8988T (cell line): ENCODE measurements at places on chromosomes 7 and 10.

DNA sequence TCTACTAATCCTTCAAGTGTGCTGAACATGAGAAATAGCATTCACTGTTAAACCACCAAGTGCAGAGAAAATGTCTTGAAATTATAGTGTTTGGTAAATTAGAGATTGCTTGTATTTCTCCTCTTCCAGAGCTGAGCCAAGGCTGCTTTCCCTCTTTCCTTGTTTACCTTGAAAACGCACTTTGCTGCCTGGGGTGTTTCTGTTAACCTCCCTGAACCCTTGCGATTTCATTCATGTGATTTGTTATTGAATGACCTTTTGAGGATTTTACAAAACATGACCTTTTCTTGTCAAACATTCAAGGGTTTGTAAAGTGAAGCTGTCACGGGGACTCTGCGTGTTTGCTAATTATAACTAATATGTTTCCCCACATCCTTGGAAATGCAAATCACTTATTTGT lies 169.4 kb downstream of the LRMDA start:
- DNase-seq = no peak

- no peak for DNase-seq
Observed at GRCh38 chr10:36271627-36272340, 629.7 kb upstream of the FZD8 start.

DNA sequence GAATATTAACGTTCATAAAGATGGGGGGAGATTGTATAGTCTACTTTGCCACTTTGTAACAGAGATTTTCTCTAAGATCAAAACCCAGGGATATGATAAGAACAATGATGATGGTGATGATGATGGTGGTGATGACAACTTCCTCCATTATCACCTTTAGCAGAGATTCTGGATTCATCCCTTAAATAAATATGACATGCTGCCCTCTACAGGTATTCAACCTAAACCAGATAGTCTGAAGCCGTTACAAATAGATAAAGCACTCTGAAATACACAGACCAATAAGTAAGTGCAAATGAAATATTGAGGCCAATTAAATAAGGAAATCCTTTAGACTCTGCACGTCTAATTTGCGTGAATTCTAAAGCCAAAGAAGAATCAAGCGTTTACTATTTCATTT lies 211.5 kb downstream of the CREB5 start:
- no peak for DNase-seq

DNA sequence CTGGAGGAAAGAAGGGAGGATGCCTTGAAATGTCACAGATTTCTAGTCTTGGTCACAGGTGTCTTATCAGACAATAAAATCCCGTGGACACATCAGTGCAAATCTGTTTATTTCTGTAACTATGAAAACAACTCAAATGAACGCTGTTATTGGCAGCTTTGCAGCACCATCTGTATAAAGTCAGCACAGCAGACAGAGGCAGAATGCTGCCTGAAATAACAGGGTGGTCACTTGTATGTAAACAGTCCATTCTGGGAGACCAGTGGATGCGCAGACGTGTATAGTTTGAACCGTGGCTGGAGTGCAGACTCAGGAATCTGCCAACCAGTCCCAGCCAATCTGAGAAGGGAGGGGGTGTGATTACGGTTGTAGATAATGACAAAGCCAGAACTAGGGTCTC lies 54.8 kb downstream of the SEC23IP start:
- DNase-seq = no peak

GRCh38 chr10:29203432-29203831 lies 85.4 kb upstream of the LYZL1 start:
- no peak for DNase-seq

GRCh38 chr7:77362905-77363304 lies 53.2 kb downstream of the GSAP start:
- no peak for DNase-seq

DNA sequence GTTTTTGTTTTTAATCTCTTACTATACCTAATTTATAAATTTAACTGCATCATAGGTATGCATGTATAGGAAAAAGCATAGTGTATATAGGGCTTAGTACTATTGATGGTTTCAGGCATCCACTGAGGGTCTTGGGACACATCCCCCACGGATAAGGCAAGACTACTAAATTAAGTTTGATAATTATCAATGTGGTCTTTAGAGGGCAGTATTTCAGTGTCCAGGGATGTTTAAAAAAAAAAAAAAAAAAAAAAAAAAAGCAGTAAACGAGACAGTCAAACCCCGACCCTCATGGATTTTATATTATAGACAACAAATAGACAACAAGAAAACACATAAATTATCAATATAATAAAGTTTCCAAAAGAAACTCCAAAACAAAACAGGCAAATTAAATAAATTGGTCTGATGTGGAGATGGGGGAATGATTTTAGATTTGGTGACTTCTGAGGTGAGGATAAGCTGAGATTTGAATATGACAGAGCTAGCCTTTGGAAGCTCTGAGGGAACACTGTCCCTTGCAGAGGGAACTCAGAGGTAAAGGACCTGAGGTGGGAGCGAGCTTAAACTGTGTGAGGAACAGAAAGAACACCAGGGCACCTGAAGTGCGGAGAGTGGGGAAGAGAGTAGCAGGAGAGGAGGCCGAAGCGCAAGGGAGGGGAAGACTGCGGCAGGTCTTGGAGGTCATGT lies 14.8 kb downstream of the ACSM6 start:
- no peak for DNase-seq

DNA sequence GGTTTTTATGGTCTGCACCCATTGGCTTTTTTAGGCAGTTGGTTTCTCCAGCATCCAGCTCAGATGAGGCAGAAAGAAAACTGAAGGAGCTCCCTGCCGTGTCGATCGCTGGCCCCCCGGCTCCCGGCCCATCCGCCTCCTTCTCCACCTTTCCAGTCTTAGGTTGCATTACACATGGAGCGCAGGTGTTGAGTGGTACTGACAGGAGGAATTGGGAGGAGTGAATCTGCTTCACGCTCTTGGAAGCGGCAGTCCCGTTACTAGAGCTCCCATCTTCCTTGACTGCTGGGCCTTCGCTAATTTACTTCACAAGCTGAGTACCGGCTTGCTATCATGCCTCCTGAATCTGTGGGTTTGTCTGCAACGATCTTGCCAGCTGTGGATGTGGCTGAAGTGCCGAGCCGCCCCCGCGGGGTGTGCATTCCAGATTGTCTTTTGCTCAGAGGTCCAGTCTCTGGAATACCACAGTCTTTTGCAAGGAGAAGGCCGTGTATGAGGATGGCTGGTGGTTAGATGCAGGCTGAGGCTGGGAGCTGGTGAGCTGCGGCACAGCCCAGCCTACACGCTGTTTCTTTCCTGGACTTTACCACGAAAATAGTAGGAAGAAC lies 17.1 kb downstream of the IQCE start:
- DNase-seq = no peak

- DNase-seq = no peak
Observed at GRCh38 chr10:132562916-132563456, 25.4 kb downstream of the INPP5A start.

- DNase-seq = no peak
Observed at GRCh38 chr10:84574102-84574501, 245.7 kb downstream of the CCSER2 start.

- DNase-seq = no peak
Observed at GRCh38 chr10:7084280-7085005, 326.4 kb downstream of the SFMBT2 start.

DNA sequence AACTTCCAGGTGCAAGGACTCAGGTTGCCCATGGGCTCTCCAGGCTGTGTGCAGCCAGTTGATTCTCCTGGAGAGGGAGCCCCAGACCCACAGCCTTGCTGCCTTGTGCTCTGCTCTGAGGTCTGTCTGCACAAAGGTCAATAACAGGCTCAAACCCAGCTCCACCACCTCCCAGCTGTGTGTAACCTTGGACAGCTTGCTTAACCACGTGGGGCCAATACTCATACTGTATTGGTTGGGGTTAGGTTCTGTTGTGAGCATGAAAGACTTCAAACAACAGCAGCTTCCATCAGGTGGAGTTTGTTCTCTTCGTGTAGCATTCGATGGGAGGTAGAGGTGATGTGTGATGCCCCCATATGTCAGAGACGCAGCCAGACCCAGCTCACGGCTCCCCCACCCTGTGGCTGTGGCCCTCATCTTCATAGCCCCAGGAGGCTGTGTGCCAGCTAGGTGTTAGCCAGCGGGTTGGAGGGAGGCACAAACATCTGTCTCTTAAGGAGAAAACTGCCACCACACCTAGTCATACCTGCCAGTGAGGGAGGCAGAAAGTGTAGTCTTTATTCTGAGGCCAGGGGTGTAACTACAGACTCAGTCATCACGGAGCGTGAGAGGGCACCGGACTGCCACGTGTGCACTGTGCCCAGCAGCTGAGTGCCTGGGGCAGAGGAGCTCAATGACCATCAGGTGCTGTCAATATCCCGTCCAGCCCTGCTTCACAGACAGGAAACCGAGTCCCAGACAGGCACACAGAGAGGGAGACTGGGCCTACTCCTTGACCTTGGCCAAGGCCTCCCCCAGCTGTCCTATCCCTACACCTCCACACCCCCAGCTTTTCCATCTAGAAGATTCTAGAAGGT lies 8.1 kb upstream of the POLD2 start:
- DNase-seq = no peak

- DNase-seq = no peak
Observed at GRCh38 chr7:1691601-1692514, 21.8 kb downstream of the ELFN1 start.

- DNase-seq = no peak
Observed at GRCh38 chr10:132687181-132687892, 98.6 kb downstream of the NKX6-2 start.

GRCh38 chr10:29617880-29618340 lies 16.9 kb downstream of the SVIL start:
- DNase-seq = no peak

GRCh38 chr7:13257661-13258060 lies 570.2 kb downstream of the ARL4A start:
- no peak for DNase-seq

- DNase-seq = peak; percentile 23
Observed at GRCh38 chr7:139620676-139621344, 97.3 kb downstream of the CLEC2L start.

DNA sequence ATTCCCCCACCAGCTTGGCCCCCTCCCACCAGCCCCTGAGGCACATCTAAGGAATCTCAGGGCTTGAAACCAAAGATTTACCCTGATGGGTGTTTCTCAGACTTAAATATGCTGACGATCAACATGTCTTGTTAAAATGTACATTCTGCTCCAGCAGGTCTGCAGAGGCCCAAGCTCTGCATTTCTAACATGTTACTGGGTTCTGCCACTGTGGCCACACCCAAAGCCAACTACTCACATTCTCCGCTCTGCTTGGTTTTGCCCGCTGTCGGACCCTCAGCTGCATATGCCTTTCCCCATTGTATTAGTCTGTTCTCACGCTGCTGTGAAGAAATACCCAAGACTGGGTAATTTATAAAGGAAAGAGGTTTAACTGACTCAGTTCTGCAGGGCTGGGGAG lies 8.9 kb downstream of the PIP4K2A start:
- no peak for DNase-seq

DNA sequence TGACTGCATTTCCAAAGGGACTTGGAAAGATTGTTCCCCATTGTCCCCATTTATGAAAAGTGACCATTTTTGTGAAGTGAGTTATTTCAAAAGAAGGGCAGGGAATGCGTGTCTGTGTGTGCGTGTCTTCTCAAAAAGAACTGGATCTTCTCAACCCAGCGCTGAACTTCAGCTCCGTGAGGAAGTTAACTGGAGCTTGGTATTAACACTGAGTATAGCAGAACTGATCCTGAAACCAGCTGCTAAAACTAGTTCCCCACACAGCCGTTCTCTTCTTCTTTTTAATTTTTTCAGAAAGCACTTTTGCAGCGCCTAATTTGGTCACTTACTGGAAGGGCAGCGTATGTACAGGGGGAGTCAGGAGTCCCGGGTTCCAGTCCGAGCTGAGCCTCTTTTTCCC lies 45.8 kb upstream of the PLEKHA1 start:
- DNase-seq = no peak

DNA sequence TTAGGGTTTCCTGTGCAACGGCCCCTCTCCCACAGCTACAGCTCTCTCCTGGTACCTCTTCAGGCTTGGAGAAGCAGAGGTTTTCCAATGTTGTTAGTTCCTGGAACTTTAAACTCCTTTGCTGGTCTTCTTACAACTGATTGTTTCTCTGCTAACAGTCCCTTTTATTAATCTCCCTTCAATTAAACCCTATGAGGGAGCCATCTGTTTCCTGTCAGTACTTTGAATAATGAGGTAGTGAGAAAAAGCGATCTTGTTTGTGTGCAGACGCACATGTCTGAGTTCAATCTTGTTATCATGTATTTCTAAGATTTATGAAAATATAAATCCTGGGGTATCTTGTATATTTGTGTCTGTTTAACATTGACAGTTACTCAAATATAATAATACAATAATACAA lies 102.4 kb downstream of the MDFIC start:
- DNase-seq = no peak

GRCh38 chr7:16395121-16395520 lies 26.2 kb downstream of the CRPPA start:
- DNase-seq = no peak

DNA sequence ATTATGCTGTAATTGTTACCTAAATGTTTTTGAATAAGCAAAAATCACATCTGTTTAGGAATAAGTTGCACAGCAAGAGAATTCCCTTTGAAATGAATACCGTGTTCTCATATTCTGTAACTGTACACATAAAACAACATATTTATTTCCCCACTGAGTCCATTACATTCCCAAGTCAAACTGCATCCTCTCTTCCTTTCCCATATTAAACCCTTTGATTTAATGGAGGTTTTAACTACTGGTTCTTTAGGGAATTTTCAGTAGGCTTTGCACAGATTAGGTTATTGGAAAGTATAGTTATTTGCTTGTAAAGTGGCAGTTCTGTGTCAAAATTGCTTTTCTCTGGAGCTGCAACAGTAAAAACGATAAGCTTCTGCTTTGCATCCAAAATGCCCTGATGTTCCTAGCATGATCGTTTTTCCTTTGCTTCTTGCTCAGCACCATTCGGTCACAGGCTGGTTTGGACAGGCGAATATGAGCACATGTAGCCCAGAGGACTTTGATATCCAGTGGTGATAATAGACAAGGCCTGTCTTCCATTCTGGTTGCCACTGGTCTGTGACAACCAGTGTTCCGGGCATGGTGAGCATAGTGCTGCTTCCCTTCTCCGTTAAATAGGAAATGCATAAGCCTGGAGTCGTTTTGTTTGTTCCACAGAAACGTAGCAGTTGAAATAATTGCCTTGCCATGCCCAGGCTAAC lies 696.1 kb downstream of the AUTS2 start:
- DNase-seq = no peak

DNA sequence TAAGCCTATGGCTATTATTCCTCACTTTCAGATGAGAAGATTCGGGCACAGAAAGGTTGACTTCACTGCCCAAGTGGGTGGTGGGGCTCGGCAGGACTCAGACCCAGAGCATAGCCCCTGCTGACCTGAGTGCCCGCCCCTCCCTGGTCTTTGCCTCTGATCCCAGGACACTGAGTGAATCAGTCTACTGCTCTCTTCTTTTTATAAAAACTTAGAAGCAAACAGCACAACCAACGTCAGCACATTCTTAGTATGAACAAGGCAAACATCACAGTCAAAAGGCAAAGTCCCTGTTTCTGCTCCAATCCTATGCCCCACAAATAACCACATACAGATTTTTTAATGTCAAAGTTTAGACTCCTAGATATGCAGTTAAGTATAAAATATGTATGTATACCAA lies 237.8 kb downstream of the ZMYND11 start:
- no peak for DNase-seq

GRCh38 chr10:47349941-47350371 lies 1.8 kb downstream of the RBP3 start:
- DNase-seq = no peak

- no peak for DNase-seq
Observed at GRCh38 chr10:126153711-126154628, 234.3 kb downstream of the ADAM12 start.
